ENCODE measurements at places on chromosomes 2 and 18.

- DNase-seq = peak; percentile 4
Observed at GRCh38 chr2:169895294-169895985, 68.2 kb downstream of the UBR3 start.

- DNase-seq = no peak
Observed at GRCh38 chr2:227461811-227462461, 10.0 kb upstream of the AGFG1 start.

DNA sequence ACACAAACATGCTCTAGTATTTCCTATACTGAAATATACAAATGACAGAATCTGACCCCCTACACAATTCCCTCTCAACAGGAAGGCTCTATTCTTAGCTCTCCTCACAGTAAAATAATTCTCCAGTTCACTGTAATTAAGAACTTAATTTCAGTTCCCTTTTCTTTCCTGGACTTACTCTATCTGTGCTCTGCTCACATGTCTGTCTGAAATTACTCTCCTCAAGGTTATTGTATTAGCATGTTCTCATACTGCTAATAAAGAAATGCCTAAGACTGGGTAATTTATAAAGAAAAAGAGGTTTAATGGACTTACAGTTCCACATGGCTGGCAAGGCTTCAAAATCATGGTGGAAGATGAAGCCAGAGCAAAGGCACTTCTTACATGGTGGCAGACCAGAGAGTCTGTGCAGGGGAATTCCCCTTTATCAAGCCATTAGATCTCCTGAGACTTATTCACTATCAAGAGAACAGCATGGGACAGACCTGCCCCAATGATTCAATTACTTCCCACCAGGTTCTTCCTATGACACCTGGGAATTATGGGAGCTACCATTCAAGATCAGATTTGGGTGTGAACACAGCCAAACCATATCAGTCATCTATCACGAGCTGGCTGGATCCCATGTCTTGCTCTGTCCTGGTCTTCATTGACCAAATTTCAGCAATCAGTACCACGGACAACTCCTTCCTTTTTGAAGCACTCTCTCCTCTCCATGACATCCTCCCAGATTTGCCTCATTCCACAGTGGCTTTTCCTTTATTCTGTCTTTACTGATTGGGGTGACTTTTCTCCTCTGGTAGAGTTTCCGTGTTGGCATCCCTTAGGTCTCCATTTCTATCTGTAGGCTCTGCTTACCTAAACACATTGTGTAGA lies 110.9 kb downstream of the GALR1 start:
- no peak for DNase-seq

GRCh38 chr2:183035298-183035953 lies 2.8 kb downstream of the NCKAP1 start:
- DNase-seq = peak; percentile 78

- no peak for DNase-seq
Observed at GRCh38 chr2:143217512-143218115, 88.4 kb downstream of the ARHGAP15 start.

- DNase-seq = no peak
Observed at GRCh38 chr2:201992960-201993359, 40.7 kb upstream of the FZD7 start.

DNA sequence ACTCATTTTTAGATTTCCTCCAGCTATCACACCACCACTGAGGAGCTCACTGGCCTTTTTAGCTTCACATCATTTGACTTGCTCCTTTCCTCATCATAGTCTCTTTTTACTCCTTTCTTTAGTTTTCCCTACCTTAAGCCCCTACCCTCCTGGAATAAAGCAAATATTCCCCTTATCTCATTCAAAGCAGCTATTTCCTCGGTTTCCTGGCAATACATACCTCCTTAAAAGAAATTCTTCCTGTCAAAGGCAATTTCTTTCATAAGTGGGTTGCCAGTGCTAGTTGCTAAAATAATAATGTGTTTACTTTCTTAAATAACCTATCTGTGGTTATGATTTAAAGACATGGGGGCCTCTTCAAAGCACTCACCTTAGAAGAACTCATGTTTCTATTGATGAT lies 359.3 kb downstream of the GALNT13 start:
- no peak for DNase-seq

DNA sequence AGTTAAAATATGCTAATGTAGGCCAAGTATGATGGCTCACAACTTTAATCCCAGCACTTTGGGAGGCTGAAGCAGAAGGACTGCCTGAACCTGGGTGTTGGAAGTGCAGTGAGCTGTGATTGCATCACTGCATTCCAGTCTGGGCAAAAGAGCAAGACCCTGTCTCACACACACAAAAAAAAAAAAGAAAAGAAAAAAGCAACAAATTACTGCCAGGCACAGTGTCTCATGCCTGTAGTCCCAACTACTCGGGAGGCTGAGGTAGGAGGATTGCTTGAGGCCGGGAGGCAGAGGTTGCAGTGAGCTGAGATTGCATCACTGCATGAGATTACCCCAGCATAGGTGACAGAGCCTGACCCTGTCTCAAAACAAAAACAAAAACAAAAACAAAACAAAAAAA lies 110.6 kb downstream of the PRELID3A start:
- DNase-seq = peak; percentile 53

GRCh38 chr2:17979707-17980106 lies 101.2 kb downstream of the KCNS3 start:
- peak; percentile 77 for DNase-seq

DNA sequence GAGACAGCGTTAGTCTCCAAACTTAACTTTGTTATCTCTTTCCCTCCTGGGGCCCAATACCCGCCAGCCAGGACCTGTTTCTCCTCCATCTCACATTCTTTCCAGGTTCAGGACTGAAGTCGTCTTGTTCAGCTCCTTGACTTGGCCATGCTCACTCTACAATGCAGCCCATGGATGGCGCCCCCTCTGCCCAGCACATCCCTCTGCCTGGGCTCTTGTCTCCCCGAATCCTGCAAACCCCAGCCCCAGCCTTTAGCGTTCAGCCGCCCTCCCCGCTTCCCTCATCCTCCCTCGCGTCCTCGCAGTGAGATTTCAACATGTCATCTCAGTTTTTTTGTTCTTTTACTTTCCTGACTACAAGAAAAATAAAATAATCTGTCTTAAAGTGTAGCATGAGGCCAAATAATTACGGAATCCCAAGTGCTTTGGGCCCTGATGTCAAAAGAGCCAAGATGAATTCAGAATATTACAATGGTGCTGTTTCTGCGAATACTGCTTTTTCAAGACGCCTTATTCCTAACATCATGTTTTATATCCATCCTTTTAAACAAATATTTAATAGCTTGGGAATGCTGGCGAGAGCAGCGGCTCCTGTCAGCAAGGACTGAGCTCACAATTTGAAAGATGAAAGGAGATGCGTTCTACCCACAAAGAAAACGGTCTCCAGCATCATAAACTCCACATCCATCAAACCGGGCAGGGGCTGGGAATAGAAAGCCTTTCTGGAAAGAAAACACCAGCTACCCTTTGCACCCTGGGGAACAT lies 1.0 kb downstream of the FAM178B start:
- no peak for DNase-seq

- DNase-seq = no peak
Observed at GRCh38 chr18:13271302-13271911, 52.8 kb downstream of the LDLRAD4 start.

DNA sequence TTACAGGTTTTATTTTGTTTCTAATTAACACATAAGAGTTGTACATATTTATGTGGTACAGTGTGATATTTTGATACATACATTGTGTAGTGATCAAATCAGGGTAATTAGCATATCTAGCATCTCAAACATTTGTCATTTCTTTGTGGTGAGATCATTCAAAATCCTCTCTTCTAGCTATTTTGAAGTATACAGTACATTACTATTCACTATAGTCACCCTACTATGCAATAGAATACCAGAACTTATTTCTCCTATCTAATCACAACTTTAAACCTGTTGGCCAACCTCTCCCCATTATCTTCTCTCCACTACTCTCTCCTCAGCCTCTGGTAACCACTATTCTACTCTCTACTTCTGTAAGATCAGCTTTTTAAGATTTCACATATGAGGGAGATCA lies 325.8 kb downstream of the CYP26B1 start:
- peak; percentile 74 for DNase-seq

- DNase-seq = no peak
Observed at GRCh38 chr2:8837795-8838140, 355 bp upstream of the KIDINS220 start.

DNA sequence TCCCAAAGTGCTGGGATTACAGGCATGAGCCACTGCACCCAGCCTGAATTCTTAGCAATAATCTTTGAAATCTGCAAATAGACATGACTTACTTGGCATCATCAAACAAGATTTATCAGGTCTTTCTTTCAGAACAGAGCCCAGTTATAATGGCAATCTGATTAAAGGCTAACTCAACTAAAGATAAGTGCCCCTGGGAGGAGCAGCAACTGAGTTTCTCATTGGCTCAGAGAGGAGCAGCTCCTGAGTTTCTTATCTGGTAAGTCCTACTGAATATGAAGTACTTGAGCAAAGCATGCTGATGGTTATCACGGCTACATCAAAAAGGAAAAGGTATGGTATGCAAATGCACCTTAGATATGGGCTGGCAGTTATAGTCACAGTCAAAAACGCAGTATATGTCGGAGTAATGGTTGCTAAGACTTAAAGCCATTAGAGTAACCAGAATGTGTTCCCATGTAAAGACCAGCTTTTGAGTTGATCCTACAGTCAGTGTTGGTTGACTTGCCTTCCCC lies 15.0 kb upstream of the AP1S3 start:
- DNase-seq = no peak

- DNase-seq = no peak
Observed at GRCh38 chr2:31534636-31535035, 46.1 kb downstream of the SRD5A2 start.

DNA sequence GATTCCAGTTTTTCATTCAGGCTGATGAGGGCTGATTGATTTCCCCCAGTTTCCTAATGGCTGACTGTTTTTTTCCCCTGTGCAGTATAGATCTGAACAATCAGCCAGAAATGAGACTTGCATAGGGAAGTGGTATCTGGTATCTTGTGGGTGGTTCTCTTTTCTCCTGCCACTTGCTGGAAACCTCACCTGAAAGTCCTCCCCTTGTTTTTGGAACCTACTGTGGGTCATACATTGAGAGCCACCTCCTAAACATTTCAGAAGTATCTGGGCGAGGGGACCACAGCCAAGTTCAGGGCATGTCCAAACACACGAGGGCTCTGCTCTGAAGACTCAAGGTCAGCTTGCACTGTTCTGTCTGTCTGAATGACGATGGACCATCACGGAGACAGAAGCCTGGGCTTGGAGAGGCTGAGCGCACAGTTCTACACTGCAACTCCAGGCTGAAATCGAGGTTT lies 19.3 kb downstream of the ALPK2 start:
- DNase-seq = no peak

GRCh38 chr2:31987454-31988220 lies 23.2 kb downstream of the MEMO1 start:
- DNase-seq = peak; percentile 78

GRCh38 chr18:52077251-52077983 lies 262.6 kb upstream of the DCC start:
- DNase-seq = no peak

- DNase-seq = no peak
Observed at GRCh38 chr2:189506514-189506976, 65.3 kb downstream of the WDR75 start.

- peak; percentile 88 for DNase-seq
Observed at GRCh38 chr2:96485751-96486651, 19.2 kb downstream of the NEURL3 start.

GRCh38 chr2:187466129-187466792 lies 18.2 kb upstream of the CALCRL start:
- DNase-seq = no peak

DNA sequence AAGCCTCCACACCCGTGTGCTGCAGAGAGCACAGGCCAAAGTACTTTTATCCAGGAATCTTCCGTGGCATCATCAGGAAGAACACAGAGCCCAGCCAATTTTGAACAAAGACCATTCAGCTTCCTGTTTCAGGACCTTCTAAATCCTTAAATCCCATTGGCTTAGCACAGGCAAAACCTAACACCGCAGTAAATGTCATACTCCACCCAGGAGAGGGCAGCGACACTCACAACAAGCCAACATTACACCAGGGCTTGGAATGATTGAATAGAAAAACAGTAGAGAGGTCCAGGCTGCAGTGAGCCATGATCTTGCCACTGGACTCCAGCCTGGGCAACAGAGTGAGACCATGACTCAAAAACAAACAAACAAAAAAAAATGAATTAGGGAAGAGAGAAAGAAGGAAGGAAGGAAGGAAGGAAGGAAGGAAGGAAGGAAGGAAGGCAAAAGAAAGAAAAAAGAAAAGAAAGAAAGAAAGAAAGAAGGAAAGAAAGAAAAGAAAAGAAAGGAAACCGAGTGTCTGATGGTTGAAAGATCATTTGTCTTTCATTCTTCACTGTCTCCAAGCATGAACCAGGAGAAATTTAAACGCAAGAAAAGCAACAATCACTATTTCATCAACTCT lies 144.6 kb upstream of the SATB2 start:
- peak; percentile 19 for DNase-seq
